ENCODE measurements at places on chromosomes 3 and 15. TPM values are rescaled to one million over a fixed set of nuclear protein-coding genes. Genes with fewer than 3 reads are reported as not detected.

The LRCH3 gene
- 129 TPM for total RNA-seq

The VEPH1 gene
- total RNA-seq = 6.4 TPM

The TTLL13 gene
- total RNA-seq = not detected

The STRA6 gene
- 0.49 TPM for total RNA-seq

GRCh38 chr3:101890716-101891115 is 41.4 kb downstream of the NFKBIZ start:
- no peak for DNase-seq

- DNase-seq = no peak
These were observed 3.4 kb upstream of the P3H2 start for GRCh38 chr3:190124067-190124466.

DNA sequence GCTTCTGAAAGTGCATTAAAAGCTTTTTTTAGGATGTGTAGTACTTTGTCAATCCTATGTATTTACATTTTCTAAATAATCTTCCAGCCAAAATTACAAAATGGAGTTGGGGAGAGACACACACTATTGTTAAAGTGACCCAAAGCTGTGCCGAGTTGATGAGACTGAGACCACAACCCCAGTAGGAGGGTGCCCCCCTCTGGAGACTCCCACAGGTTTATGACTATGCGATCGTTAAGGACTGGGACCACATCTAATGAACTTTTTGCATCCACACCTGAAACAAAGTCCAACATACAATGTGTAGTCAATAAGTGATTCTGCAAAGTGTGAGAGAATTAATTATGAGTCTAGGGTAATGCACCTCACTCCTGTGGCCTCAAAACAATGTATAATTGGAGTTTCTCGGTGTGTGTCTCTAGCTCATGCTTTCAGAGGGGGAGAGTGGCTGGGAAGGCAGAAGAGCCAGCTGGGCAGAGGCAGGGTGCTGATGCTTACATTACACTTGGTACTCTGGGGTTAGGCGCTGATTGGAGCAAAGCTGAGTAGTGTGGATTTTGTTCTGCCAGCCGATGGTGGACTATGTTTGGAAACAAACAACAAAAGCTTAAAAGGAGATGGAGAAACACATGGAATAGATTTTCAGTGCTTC is 102.8 kb downstream of the KCNH8 start:
- DNase-seq = no peak

- DNase-seq = no peak
These were observed 22.9 kb upstream of the FBLN2 start for GRCh38 chr3:13525827-13526625.

DNA sequence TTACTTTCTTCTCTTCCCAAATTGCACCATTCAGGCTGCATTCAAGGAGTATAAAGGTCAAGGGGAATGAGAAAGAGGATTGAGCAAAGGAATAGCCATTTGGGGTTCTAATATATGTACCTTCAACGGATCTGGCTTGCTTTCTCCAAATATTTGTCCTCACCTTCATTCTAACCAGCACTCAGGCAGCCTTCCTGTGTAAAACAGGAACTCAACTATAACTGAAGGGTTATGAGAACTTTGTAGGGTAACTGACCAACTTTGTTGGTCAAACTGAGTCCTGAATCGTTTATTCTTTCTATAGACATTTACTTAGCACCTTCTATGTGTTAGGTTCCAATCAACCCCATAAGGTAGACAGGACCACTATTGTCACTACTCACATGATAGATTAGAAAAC is 5.1 kb upstream of the CPOX start:
- DNase-seq = no peak

DNA sequence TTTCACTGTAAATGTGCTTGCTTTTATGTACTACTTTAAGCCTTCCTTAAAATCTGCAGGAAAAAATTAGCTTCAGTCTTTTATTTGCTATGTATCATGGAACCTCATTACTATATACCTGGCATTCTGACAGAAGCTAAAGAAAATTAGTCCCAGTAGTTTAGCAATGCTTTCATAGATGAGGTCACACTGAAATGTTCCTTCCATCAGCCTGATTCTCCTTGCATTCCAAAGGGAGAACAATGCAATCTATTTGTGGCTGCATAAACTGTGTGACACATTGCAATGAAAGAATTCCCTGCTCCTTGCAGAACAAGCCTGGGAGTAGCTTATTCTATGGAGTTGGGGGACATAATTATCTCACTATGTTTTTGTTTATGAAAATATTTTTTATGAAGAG is 691.5 kb upstream of the ARPP21 start:
- peak; percentile 95 for DNase-seq

- peak; percentile 38 for DNase-seq
These were observed 102.5 kb upstream of the COL6A5 start for GRCh38 chr3:130242850-130243569.

All from skin of body (tissue), 3 donors.